ENCODE measurements at places on chromosomes 12 and 14.

- no peak for DNase-seq
These were observed 11.6 kb downstream of the CKB start for GRCh38 chr14:103510724-103511693.

DNA sequence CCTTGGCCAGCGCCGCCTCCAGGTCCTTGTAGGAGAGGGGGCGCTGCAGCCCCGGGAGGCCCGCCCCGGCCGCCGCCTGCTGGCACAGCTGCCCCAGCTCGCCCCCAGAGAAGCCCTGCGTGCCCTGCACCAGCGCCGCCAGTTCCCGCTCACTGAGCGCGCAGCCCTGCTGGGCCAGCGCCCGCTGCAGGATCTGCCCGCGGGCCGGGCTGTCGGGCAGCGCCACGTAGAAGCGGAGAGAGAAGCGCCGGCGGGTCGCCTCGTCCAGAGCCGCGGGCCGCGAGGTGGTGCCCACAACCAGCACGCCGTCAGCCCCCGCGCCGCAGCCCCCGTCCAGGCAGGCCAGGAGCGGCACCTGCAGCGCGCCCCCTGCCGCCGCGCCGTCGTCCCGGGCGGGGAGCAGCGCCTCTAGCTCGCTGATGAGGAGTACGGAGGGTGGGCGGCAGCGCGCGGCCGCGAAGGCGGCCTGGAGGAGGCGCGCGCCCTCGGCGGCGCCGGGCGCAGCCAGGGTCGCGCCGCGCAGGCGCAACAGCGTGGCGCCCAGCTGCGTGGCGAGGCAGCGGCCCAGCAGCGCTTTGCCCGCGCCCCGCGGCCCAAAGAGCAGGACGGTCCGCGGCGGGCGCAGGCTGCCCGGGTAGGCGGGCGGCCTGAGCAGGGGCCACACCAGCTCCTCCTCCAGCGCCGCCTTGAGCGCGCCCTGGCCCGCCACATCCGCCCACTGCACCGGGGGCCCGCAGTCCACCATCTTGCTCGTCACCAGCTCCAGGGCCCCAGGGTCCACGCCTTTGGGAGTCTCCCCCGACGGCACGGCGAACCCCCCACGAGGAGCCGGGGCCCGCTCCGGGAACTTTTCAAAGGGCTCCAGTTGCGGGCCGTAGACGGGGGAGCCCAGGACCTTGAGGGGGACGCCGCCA lies 27.7 kb downstream of the FIGNL2 start:
- peak; percentile 76 for DNase-seq

DNA sequence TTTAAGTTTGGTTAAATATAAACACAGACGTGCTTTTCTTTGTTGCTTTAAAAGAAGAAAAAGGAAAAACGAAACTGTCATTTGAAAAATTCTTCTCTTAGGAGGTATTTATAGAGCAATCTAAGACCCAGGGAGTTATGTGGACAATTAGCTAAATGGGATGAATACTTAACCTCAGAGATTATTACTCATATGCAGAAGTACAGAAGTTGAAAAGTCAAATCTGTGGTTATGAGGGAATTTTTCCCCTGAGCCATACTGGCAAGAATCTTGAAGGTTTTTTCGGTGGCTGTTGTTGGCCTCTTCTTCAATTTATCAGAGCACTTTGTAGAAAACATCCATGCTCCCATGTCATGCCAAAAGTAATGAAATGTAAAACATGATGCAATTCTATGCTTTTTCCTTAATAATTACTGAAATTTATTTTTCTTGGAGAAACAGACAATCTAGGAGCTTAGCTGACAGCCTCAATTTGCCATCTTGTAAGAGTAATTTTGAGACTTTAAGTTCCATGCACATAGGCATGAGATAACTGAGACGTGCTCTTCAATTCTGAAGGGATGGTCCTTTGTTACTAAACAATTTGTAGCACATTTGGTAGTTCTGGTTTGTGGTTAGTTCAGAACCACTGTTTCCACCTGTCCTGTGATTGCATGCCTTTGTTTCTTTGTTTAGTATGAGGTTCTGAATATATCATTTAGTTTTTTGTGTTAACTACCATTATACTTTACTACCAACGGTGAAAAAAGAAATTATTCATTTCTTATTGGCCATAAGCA lies 126.6 kb downstream of the BCAT1 start:
- no peak for DNase-seq

- DNase-seq, result peak; percentile 51
These were observed 90.2 kb upstream of the PLEKHG7 start for GRCh38 chr12:92612611-92613010.

- DNase-seq, result no peak
These were observed 169.9 kb downstream of the PRKD1 start for GRCh38 chr14:29757711-29758233.

- no peak for DNase-seq
These were observed 245.9 kb downstream of the CHST11 start for GRCh38 chr12:104702565-104703139.

DNA sequence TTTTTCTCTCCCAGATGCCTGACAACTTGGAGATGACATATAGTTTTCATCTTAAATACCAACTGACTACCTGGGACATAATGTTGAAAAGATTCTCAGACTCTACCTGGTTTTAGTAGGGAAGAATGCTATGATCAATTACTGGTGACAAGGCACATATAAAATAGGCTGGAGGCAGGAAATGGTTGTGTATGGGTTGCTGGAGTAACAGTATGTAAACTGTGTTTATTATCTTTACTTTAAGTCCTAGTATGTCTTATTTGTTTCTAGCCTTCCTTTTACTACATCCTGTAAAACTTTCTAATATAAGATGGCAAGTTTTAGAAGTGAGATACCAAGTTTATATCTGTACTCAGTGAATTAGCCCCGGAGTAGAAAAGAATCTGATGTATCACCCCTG lies 98.1 kb downstream of the NUBPL start:
- DNase-seq, result no peak

DNA sequence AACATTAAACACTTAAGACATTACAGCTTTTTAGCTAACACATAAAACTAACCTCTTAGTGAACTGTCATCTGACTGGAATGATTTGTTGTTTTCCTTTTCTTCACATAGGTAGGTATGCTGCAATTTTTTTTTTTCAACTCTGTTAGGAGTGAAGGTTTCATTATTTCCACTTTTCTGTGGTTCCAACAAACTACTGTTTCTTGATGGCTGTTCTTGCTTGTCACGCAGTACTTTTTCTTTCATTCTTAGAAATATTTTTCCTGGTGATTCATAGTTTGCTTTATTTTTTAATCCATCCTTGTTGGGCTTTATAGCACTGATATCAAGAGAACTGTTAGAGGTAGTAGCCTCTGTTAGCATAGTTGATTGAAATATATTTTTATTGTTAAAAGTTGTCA lies 6.3 kb downstream of the MIS18BP1 start:
- DNase-seq, result no peak

DNA sequence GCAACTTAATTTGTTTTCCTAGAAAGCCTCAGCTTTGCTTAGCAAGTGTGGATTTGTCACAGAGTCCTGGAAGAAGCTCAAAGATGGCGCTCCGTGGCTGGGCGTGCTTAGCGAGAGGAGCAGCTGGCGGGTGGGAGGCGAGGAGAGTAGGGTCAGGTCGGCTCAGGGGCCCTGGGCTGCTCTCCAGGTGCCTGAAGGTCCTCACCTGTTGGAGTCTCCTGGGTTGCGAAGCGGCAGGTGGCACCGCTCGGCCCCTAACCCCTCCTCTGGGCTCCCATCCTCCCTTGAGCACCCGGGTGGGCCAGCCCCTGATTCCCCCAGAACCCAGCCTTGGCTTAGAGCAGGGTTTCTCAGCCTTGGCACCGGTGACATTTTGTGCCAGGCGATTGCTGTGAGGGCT lies 25.1 kb downstream of the LRTM2 start:
- no peak for DNase-seq

GRCh38 chr14:73713803-73714655 lies at the start of gene PNMA1:
PNMA1 (minus strand) TSS chr14:73714384; CDS start chr14:73713639, 745 bp downstream.
- DNase-seq, result peak; percentile 88

DNA sequence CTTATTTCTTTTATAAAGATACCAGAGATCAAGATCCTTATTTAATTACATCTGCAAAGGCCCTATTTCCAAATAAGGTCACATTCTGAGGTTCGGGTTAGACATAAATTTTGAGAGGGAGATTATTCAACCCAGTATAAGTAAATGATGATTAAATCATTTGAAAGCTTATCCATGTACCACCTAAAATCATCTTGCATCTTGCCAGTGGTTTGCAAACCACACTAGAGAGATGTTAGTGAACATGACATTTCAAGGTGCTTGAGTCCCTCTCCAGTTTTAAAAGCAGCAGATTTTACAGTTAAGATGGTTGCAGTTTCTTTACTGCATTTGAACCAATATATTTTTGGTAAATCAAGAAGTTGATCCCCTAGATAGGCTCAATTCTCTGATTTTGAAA lies 49.9 kb upstream of the TMPO start:
- no peak for DNase-seq

DNA sequence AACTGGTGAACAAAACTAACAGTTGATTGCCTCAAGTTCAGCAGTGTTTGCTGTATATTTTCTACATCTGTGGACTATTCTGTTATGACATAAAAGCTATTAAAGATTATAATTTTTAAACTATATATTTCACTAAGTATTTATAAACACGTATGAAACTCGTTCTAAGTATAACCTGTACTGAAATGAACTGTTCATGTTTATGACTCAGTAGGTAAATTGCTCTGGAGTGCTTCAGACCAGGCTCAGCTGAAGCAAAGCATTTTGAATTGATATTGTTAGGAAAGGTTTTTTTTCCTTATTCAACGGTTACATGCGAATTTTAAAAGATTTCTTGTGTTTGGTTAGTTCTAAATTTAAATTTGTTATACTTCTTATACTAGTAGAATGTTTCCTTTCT lies 151.3 kb downstream of the RAD51B start:
- no peak for DNase-seq

GRCh38 chr14:38357557-38357956 lies 101.7 kb upstream of the CLEC14A start:
- no peak for DNase-seq

DNA sequence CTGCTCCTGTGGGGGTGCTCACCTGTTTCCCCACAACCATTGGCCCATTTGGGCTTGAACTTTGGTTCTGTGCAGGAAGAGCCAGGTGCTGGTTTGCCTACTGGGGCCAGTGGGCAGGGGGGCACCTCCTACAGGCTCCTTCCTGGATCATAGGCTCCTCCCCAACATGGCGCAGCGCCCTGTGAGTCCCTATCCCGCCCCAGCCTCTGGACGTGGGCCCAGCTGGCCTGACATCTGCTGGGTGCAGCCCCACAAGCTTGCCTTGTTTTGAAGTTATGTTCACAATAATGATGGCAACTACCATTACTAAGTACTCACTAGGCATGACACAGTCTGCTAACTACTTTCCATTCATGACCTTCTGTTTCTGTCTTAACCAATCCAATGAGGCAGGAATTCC lies 147.8 kb downstream of the RBM19 start:
- no peak for DNase-seq

DNA sequence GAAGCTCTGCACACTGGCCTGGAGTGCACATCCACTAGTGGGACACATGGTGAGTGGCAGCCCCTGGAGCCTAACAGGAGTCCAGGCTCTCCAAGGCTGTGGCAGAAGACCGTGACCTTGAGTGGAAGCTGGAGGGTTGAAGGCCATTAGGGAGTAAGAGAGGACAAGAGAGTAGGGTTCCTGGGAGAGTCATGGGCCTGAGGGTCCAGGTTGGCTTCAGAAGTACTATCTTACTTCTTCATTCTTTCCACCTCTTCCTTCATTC lies 406 bp downstream of the IL23A start:
- no peak for DNase-seq

DNA sequence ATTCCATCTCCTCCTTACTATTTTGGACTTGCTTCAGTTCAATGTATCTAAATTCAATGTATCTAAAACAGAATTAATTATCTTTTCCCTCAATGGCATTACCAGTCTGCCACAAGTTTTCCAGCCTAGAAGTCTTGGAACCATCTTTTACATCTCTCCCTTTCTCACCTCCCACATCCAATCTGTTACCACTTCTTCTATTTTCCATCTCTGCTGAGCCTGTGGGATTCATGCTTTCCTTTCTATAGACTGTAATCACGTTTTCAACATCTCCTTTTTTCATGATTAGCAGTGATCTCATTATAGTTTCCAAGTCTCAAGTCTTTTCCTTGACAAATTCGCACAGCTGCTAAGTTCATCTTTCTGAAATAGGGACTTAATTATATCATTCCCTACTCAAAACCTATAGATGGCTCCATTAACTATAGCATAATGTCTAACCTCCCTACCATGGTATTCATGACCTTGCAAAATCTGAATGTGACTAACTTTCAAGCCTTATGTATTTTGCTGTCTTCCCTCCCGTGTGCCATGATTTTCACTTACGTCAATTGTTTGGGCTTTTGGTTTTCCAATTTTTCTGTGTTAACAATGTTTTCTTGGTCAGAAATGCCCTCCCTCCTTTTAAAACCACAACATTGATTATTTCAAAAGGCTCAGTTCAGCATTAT lies 20.5 kb upstream of the PTPRB start:
- DNase-seq, result no peak

- DNase-seq, result no peak
These were observed 13.4 kb downstream of the FUT8 start for GRCh38 chr14:65425885-65426284.

- no peak for DNase-seq
These were observed 79.9 kb downstream of the PHLDA1 start for GRCh38 chr12:75951399-75952278.

DNA sequence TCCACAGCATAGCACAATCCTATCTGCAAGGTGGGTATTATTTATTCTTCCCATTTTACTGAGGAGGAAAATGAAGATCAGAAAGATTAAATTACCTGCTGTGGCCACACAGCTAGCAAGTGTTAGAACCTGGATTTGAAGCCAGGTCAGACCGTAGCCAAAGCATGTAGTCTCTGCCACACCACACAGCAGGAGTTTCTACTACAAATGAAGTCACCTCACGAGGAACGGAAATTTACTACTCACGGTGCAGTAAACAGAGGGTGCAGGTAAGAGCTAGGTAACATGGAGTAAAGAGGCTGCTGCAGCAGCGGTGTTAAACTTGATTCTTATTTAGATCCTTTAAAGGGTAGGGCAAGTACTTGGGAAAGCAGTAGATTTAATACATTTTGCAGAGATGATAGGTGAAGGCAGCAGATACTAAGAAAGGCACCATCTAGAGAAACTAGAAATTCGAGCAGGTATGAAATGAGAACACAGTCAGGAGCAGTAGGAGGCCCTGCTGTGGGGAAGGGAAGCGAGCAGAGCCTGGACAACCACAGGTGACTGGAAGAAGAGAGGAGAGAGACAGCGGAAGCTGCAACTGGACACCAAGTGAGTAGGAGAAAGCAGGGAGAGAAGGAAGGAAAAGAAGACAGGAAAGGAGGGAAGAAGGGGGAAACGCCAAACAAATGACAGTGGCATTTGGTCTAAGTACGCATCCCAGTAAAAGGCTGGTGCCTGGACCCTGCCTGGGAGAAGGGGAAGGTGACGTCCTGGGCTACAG lies 21.5 kb downstream of the SPTB start:
- DNase-seq, result no peak

GRCh38 chr12:131087302-131087818 lies 133.7 kb downstream of the ADGRD1 start:
- no peak for DNase-seq

- DNase-seq, result no peak
These were observed 52.6 kb downstream of the SEC23A start for GRCh38 chr14:39050389-39050788.

GRCh38 chr14:42353315-42353714 lies 746.6 kb downstream of the LRFN5 start:
- DNase-seq, result no peak

- no peak for DNase-seq
These were observed 60.8 kb downstream of the SAMD4A start for GRCh38 chr14:54627540-54628363.

- no peak for DNase-seq
These were observed 1.3 kb downstream of the KERA start for GRCh38 chr12:91056488-91056887.
